Left kidney (tissue), 8 donors: ENCODE measurements at places on chromosomes 1 and 21. TPM values are rescaled to one million over a fixed set of nuclear protein-coding genes. Genes with fewer than 3 reads are reported as not detected.
A peak's percentile ranks its signal among the peaks of the same experiment; 100 is the strongest.

- DNase-seq = no peak
Measured at GRCh38 chr1:24903955-24904730, 25.9 kb downstream of the RUNX3 start.

DNA sequence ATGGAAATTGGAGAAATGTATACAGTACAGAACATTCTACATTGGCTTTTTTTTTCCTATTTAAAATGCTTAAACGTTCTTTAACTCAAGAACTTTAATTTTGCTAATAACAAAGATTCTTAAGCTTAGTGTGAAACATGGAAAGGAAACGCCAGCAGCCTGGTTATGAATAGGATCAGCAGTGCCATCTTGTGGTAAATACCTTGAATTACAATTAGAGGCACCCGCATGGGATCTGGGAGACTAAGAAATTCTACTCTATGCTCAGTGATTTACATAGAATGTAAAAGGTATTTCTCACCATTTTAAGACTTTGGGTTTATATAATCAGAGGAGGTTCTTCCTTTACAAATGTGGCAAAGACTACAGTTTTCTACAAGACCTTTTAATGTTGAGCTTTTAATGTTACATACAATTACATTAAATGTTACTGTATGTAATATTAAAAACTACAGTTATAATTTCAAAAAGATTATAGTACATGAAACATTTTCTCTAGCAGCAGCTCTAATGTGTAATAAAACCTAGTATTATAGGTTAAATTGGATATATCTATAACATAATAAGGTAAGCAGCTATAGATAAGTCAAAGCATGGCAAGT, 32.1 kb upstream of the APOBEC4 start:
- no peak for DNase-seq

DNA sequence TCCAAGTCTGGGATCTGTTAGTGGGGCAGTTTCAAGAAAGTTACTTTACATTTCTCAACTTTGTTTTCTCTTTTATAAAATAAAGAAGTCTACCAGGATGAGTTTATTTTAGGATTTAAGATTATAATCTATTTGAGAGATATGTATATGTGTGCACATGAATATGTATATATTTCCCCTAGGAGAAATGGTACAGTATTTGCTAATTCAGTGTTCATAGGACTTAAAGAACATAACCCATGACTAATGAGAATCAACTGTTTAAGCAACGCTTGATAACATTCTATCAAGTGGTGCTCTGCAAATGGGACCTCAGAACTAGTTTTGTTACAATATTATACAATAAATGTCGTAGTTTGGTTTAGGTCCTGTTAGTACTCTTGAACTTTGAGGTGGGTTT, 7.0 kb downstream of the BCAS2 start:
- DNase-seq = no peak

- DNase-seq = no peak
Measured at GRCh38 chr1:36458910-36459309, 5.3 kb downstream of the MRPS15 start.

DNA sequence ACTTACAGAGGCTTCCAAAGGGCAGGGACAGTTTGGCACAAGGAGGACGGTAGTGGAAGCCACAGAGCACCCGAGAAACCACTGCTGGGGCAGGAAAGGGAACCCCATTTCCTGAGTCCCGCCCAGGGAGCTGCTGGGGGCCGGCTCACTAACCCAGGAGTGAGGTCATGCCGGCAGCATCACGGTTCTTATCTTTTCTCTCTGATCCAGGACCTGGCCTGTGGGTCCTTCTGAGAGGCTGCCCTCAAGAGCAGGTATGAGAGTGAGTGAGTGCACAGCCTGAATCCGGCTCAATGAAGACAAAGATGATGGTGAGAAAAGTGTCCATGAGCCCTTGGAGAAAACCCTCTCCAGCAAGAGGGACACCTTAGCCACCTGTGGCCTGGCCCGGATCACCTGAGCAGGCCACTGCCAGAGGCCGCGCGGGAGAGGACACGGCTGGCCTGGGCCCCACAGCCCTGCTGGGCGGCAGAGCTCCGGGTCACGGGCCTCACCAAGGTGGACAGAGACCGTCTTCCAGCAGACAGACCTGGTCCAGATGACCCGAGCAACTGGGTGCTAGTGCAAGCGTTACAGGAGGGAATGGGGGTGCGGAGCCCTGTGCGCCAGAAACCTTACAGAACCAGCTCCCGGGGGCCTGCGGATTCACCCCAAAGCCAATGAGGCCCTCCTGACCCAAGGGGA, 94.9 kb downstream of the RIPK4 start:
- no peak for DNase-seq

- no peak for DNase-seq
Measured at GRCh38 chr21:34818662-34819158, 149.9 kb downstream of the CLIC6 start.

HAO2 gene
- polyA plus RNA-seq = 80.5 TPM

SPSB1 gene
- polyA plus RNA-seq = 9.8 TPM

- DNase-seq = no peak
Measured at GRCh38 chr1:110069404-110070281, 829 bp downstream of the ALX3 start.

GRCh38 chr1:209363112-209363511, 220.4 kb upstream of the CAMK1G start:
- DNase-seq = no peak

GPR157 gene
- polyA plus RNA-seq = 1.4 TPM

RPRD2 gene
- 58.3 TPM for polyA plus RNA-seq

DNA sequence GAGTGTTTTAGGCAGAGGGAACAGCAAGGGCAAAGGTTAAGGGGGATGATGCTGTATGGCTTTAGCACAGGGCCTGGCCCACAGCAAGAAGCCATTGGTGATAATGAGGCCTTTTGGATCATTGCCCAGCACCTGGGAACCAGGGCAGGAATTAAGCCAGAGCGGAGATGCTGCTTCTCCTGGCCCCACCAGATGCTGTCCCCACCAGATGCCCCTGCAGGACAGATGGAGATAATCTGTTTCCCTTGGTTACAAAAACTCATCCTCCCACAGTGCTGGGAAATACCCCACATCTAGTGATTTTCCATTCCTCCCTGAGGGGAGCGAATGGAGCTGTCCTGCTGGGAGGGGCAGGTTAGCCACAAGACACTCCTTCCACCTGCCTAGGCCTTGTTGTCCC, 18.8 kb downstream of the OPRD1 start:
- DNase-seq = no peak

- DNase-seq = no peak
Measured at GRCh38 chr1:223631956-223632355, 33.5 kb downstream of the CAPN8 start.

DNA sequence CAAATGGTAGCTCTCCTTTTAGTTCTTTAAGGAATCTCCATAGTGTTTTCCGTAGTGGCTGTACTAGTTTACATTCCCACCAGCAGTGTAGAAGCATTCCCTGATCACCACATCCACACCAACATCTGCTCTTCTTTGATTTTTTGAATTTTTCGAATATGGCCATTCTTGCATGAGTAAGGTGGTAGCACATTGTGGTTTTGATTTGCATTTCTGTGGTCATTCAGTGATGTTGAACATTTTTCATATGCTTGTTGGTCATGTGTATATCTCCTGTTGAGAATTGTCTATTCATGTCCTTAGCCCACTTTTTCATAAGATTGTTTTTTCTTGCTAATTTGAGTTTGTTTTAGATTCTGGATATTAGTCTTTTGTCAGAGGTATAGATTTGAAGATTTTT, 84.6 kb upstream of the B3GALT2 start:
- no peak for DNase-seq

- no peak for DNase-seq
Measured at GRCh38 chr1:92927870-92928269, 33.4 kb downstream of the DIPK1A start.

UBASH3A gene
- polyA plus RNA-seq = not detected

DNA sequence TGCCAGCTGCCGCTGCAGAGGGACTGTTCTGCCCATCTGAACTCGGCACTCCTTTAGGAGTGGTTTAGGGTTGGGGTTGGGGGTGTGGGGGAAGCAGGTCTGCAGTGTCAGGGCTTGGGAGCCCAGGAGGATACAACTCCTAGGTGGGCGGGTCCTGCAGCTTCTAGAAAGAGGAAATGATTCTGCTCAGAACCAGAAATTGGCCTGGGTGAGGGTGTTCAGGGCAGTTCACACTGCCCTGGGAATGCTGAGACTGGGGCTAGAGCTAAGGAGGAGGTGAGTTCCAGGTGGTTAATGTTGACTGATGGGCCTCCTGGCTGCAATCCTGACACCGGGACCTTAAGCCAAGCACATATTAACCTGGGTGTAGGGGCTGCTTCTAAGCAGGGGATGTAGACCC, 4.8 kb upstream of the SLC26A9 start:
- no peak for DNase-seq

DNA sequence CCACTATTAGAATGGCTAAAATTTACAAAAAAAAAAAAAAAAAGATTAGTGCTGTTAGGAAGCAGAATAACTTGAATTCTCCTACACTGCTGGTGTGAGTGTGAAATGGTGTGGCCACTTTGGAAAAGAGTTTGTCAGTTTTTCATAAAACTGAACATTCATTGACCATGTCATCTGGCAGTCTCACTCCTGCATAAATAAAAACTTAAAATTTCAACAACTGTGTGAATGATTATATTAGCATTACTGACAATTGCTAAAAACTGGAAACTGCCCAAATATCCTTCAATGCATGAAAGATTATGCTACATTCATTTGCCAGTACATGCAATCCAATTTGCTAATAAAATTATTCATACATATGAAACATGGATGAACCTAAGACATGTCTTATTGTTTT, 570.9 kb downstream of the NEGR1 start:
- no peak for DNase-seq

DNA sequence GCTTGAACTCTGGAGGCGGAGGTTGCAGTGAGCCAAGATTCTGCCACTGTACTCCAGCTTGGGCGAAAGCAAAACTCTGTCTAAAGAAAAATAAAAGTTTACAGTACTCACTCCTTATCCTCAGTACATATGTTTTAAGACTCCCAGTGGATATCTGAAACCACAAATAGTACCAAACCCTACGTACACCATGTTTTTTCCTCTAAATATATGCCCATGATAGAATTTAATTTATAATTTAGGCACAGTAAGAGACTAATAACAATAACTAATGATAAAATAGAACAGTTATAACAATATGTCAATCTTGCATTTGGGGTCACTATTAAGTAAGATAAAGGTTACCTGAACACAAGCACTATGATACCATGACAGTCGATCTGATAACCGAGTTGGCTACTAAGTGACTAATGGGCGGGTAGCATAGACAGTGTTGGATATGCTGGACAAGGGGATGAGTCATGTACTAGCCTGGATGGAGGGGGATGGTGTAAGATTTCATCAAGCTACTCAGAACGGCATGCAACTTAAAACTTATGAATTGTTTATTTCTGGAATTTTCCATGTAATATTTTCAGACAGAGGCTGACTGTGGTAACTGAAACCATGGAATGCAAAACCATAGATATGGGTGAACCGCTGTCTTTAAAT, 43.7 kb downstream of the ST7L start:
- no peak for DNase-seq

IRF6 gene
- 18.6 TPM for polyA plus RNA-seq

- no peak for DNase-seq
Measured at GRCh38 chr1:27383039-27383605, at the start of gene CD164L2. CD164L2 (minus strand) TSS chr1:27383333; CDS start chr1:27383239, 94 bp downstream.

DNA sequence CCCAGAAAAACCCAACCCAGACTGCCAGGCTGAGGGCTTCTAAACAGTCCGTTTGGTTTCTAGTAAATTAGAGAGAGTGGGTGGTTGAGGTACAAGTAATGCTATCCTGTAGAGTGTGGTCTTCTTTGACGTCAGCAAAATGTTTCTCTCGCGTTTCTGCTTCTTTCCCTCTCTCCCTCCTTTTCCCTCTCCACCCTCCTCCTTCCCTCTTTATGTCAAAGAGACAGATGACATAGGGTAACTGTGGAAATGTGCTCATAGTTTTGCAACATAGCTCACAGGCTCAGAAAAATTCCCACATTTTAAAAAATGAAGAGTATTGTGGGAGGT, 158.3 kb downstream of the TOMM20 start:
- DNase-seq = no peak

GRCh38 chr1:203796236-203796605, 798 bp downstream of the ZBED6 start:
- peak; percentile 51 for DNase-seq

DNA sequence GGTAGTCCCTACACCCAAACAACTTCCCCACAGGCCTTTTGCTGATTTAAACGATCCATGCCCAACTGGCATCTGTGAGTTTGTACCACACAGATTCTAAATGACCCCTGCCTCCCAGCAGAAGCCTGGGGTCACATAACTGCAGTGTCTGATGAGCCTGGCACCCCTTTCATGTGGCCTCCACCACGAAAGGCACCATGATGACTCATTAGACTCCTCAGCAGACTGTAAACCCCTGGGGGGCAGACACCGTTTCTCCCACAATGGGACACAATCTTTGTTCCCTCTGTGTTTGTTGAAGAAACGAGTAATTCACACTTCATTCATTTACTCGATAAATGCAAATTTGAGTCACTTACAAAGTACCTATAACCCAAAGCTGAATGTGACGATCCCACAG, 81.6 kb downstream of the CCDC185 start:
- DNase-seq = no peak

DNA sequence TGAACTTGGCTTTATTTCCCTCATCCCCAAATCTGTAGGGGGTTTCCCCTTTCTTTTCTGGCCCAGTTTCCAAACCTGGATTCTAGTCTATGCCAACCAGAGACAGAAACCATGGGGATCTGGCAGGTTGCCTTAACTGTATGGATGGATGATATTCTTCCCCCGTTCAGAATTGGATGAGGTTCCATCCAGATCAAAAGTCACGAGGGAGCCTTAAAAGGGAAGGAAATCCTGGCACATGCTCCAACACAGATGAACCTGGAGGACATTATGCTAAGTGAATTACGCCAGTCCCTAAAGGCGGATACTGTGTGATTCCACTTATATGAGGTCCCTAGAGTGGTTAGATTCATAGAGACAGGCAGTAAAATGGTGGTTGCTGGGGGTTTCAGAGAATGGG, 124.4 kb downstream of the HUNK start:
- DNase-seq = no peak

DNA sequence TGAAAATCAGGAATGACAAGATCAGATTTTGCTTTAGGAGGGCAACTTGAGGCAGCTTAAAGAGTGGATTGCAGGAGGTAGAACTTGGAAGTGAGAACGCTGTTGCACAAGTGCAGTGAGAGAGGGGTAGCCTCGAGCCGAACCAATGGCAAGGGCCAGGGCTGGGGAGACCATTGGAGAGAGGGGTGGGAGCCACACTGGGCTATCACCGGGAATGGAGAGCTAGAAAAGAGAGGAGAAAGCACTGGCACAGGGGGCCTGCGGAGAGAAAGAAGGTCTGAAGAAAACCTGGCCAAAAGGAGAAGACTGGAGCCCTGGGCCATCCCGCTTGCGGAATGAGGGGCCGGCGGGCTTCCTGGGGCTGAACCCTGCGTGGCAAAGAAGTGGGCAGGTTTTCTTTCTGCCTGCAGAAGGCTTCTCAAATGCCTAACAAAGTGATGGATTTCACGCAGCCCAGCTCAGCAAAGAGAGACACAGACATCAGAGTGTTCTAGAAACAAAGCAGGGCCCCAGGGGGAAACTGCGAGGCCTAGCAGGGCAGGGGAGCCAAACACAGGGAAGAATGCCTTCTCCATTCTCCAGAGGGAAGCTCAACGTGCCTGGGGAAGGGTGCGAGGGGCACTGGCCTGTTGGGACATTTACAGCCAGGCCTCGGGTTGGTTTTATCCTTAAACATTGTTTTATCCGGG, 1.2 kb upstream of the SLC37A1 start:
- DNase-seq = no peak
